ENCODE measurements at places on chromosomes 12 and 14.
A peak's percentile ranks its signal among the peaks of the same experiment; 100 is the strongest.

DNA sequence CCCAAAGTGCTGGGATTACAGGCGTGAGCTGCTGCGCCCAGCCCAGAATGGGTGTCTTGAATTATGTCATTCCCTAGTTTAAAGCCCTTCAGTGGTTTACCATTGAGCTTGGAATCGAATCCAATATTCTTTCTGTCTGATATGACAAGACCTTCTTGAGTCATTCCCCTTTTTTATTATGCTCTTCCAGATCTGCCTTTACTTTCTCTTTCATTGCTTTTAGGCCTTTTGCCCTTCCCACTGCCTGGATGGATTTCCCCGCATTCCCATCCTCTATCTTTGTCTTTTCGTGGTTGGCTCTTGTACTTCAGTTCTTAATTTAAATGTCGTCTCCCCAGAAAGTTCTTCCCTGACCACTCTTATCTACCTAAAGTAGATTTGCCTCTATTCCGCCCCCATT, 1.6 kb downstream of the TRAFD1 start:
- DNase-seq = no peak

DNA sequence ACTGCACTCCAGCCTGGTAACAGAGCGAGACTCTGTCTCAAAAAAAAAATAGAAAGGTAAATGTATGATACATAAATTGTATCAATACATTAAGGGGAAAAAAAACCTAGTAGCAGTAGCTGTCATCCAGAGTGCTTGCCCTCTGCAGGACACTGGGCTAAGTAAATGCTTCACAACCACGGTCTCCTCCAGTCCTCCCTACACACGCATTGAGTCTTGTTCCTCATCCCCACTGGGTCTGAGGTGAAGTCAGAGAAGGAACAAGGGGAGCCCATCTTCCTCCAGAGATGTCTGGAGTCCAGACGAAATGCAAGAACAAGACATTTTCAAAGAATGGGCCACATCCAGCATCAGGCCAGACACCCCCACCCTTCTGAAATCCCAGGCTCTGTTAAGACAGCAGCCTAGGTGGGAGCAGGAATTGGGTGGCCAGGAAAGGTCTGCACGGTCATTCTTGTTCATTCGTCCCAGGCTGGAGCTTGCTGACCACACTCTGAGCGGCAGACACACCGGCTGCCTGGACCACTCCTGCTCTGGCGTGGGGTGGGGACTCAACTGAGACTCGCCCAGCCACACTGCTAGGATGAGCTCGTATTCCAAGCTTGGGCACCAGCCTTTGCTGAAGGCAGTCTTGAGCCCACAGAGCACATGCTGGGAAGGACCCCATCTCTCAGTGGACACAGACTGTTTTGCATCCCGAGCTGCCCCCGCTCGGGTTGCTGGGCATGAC, 45.5 kb downstream of the CHGA start:
- no peak for DNase-seq

GRCh38 chr12:73414926-73415325, 1122.7 kb upstream of the ATXN7L3B start:
- no peak for DNase-seq

- no peak for DNase-seq
Observed at GRCh38 chr14:99282261-99283050, 10.5 kb upstream of the BCL11B start.

- no peak for DNase-seq
Observed at GRCh38 chr12:10700581-10700980, 22.5 kb downstream of the YBX3 start.

GRCh38 chr14:57464008-57464730, 29.5 kb downstream of the CCDC198 start:
- no peak for DNase-seq

DNA sequence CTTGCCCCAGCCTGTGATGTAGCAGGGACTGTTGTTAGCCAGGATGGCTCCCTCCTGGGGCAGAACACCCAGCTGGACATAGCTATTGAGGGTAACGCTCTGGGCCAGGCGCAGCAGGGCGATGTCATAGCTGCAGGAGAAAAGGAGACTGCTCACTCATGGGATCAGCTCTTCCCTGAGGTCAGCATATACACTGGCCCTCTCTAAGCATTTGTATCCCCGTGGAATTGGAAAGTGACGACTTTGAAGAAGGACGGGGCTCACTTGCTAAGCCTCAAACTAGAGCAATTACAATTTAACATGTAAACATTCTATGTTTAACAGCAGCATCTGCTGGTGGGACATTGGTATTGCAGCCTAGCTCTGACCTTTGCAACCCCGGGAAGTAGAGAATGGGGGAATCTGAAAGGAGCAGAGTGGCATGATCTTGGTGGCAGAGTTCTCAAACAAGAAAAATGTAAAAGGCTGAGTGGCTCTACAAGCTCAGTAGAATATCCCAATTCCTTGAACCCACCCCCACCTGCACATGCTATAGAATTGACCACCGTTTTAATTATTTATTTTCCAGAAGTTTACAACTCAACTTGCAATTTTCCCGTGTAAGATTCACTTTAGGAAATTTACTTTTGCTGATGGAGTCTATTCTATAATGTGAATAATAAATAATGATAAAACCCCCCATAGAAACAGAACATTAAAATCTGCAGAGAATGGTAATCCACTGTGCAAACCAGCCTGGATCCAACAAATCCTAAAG, 5.0 kb downstream of the CELA1 start:
- peak; percentile 35 for DNase-seq

DNA sequence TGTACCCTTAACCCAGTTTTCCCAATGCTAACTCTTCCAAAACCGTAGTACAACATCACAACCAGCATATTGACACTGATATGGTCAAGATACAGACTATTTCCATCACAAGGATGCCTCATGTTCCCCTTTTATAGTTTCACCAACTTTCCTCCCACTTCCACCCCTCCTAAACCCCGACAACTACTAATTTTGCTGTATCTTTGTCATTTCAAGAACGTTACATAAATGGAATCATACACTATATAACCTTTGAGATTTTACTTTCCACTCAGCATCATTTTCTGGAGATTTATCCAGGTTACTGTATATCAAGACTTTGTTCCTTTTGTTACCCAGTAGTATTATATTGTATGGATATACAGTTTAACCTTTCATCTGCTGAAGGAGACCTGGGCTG, 88.9 kb downstream of the MED13L start:
- no peak for DNase-seq

DNA sequence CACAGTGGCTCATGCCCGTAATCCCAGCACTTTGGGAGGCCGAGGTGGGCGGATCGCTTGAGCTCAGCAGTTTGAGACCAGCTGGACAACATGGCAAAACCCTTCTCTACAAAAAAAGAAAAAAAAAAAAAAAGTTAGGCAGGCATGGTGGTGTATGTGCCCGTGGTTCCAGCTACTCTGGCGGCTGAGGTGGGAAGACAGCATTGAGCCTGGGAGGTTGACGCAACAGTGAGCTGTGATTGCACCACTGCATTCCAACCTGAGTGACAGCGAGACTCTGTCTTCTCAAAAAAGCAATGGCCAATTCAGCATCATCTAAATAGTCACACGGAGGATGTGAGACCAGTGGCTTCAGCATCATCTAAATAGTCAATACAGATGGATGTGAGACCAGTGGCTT, 10.4 kb upstream of the SAMD4A start:
- DNase-seq = no peak

GRCh38 chr14:54877703-54878021, 25.0 kb downstream of the GCH1 start:
- no peak for DNase-seq

- DNase-seq = no peak
Observed at GRCh38 chr12:86257134-86257533, 943 bp upstream of the MGAT4C start.

DNA sequence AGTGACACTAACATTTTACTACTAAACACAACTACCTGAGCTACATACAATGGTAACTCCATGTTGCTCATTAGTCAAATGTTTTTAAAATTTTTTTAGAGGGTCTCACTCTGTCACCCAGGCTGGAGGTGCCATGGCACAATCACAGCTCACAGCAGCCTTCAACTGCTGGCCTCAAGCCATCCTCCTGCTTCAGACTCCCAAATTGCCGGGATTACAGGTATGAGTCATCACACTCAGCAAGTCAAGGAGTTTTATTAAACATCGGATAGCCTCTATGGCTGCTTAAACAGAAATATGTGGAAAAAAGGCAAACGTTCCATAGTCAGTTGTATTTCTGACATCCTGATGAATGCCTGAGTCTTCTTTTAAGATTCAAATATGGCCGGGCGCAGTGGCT, 11.1 kb upstream of the NPFF start:
- no peak for DNase-seq

- DNase-seq = no peak
Observed at GRCh38 chr12:114924946-114925475, 241.0 kb upstream of the TBX3 start.

DNA sequence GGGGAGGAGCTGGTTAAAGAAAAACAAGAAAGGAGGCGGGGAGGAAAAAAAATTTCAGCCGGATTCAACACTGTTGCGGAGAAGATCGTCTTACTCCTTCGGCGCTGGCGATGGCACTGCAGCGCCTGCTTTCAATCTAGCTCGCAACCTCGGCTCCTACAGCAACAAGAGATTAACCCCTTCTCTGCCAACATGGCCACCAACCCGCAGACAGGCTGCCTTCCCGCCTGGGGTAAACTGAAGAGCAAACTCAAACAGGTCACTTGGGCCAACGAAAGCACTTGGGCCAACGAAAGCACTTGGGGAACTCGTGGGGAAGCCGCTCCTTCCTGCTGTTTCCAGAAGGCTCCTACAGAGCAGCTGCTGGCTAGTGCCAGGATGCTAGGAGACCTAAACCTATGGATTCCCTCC, 73.7 kb downstream of the CIT start:
- DNase-seq = peak; percentile 30

GRCh38 chr14:42420071-42420470, 813.4 kb downstream of the LRFN5 start:
- no peak for DNase-seq

DNA sequence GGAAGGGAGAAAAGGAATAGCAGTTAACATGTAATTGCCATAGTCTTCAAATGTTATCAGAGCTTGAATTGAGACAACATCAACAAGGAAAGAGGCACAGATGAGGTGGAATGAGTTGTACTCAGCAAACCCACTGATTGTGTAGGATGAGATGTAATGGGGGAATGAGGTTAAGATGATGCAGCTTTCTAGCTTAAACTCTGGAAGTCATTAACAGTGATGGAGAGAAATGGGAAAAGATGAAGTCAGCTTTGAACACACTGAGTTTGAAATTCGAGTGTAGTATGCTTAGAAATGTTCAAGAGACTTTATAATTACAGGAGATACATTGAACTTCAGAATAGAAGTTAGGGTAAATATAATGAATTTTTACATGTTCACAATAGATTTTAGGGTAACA, 106.9 kb downstream of the PRKD1 start:
- DNase-seq = no peak

DNA sequence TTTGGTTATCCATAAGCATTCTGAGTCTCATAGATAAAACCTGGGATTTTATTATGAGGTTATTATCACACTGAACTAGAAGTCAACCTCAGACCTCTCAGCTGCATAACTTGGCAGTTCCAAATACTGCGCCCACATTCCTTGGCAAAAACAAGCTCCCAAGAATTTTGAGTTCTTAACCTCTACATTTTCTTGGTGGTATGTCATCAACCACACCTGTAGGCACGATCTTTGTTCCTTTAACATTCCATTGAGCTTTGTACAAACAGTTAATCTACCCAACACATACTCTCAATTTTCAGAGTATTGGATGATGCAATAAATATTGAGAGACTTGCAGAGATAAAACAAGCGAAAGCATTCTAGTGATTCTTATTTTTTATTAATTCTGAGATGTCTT, 371.8 kb upstream of the PRICKLE1 start:
- peak; percentile 50 for DNase-seq

- DNase-seq = no peak
Observed at GRCh38 chr12:58349161-58349560, 407.8 kb downstream of the ATP23 start.

GRCh38 chr14:87877877-87878276, 115.1 kb downstream of the GALC start:
- no peak for DNase-seq

DNA sequence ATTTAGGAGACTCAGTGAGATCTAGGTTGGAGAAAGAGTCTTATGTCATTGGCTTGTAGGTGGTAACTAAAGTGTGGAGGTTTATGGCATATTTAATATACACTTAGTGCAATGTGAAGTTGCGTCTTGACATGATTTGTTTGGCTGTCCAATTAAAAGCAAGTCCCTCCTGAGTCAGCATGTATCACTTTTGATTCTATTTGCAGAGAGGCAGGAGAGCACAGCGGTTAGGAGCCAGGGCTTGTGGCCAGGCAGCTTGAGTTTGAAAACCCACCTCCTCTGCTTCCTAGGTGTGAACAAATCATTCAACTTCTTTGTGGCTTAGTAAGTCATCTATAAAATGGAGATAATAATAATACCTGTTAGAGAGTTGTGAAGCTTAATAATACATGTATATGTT, 68.5 kb upstream of the OTX2 start:
- DNase-seq = no peak

DNA sequence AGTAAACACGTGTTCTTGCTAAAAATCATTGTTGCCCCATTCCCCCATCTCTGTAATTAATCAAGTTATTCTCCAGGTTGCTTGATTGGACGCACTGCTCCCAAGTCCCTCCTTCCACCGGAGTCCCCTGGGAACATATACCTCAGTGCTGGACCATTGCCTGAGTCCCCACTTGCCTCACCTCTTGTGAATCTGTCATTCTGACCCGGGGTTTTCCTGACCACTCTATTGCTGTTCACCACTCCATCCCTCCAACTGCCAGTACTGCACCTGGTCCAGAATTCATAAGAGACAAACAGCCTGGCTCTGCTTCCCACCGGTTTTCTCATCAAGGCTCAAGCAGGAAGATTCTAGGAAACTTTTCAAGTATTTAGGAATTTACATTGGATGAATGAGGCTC, 555.9 kb downstream of the VRK1 start:
- DNase-seq = no peak

- DNase-seq = no peak
Observed at GRCh38 chr12:4555804-4556203, 6.2 kb upstream of the DYRK4 start.

DNA sequence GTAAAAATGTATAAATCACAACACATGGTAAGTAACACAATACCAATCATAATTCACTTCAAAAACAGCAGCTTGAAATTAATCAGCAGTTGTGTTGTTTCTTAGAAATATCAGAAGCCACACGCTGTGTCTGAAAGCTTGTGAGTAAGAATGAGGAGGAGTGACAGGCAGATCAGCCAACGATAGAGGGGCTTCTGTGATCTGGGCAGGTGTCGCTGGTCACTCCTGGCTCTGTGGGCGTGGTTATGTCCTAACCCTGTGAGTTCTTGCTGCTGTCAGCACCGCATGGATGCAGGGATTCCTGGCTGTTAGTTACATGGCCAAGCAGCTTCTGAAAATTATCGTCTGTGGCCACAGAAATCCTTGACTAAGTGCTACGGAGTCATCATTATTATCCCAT, 123.4 kb downstream of the SLC25A47 start:
- no peak for DNase-seq
